HuH-7 (cell line): ENCODE measurements at places on chromosomes 13 and 19.

DNA sequence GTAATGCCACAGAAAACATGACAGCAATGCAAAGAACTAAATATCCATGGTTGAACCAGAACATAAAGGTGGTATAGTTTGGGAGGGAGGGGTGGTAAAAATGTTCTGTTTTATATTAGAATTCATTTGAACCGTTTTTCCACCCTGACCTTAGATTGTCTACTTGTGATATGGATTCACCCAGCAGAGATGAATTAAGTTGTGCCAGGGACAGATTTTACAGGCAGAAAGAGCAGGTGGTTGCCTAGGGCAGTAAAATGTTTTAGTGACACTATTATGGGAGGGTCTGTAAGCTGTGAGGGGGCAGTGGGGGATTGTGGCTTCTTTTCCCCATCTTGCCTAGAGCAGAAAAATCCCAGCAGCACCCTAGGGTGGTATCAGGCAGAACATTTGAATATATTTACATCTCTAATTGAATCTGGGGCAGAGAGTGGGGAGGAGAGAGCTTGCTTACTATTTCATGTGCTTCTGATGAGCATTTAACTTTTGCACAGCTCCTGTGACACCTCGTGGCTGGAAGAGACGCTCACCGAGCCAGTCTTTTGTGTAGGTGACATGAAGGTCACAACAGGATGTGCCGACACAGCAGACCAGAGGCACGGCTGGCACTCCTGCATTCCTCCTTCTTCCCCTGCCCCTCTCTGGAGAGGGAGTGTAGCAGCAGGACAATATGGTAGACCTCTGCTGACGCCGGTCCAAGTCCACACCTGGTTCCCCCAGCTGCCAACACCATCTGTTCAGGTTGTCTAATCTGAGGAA lies 452.3 kb downstream of the IRS2 start:
- DNase-seq = no peak

DNA sequence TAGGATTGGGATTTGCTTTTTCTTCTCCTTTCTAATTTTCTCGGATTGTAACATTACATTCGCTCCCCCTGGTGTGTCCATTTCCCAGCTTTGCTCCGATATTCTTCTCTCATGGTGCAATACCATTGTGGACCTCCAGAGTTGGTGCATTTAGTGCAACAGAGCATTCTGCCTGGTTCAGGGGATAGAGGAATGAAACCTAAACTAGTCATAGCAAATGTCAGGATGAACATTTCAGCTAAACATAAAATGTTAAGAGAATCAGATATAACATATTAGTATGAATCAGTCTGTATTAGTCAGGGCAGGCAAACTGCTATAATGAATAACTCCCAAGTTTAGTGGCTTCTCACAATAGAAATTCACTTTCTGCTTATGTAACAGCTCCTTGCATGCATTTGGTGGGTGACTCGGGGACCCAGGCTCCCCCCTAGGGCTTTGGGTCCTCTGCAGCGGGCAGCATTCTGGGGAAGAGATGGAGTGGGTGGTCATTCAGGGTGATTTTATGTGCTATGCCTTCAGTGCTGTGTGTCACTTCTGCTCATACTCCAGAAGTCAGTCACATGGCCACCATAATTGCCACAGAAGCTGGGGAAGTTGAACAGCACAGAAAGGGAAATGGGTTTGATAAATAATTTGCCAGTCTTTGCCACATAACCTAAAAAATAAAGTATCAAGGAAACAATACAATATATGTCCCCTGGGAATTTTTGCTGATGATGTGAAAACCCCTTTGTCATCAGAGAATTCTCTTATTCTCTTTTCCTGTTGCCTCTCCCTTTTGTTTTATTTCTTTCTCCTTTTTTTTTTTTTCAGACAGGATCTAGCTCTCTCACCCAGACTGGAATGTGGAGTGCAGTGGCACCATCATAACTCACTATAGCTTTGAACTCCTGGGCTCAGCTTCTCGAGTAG lies 111.0 kb downstream of the HSPH1 start:
- peak; percentile 37 for DNase-seq

DNA sequence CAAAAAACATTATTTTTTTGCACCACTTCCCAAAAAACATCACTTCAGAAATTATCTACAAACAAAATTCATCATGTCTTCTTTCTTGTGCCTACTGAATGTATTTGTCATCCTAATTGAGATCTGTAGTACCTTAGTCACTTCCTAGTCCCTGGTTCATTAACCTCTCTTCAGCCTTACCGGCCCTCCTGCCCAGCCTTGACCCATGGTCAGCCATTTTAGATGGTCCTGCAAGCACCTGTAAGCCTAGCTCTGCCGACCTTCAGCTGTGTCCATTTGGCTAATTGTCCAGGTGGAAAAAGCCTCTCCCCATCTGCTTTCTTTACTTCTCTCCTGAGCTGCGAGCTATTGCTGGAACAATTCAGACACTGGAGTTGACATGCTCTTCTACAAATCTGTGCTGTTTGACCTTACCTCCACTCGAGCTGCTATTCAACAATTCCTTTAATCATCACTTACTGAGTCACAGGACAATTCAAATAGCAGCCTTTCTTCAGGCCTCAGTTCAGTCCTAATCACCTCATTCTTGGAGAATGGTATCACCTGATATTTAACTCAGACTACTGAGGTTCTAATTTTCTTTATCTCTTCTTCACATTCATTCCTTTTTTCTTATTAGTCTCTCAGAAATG lies 882.5 kb downstream of the PCDH9 start:
- DNase-seq = no peak

GRCh38 chr13:69601661-69602060 lies 506.0 kb upstream of the ATXN8OS start:
- no peak for DNase-seq

- DNase-seq = no peak
These were observed 16.3 kb downstream of the LCP1 start for GRCh38 chr13:46165485-46166223.

DNA sequence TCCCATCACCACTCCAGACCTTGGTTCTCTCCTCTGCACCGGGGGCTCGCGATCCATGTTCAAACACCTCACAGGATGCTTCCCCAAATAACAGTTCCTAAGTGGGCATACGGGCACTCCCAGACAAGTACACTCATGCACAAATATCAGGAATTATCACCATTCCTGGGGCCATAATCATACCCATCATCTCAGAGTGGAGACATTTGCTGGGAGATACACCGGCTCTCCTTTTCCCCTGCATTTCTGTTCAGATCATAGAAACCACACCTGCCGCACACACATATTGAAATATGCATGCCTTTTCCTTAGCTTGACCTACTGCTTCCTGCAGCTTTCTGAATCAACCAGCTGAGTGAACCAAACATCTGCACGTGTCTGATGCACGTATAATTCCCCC lies 33.9 kb upstream of the MBNL2 start:
- DNase-seq = no peak

GRCh38 chr13:40789275-40790153 lies at the start of gene SLC25A15:
SLC25A15 (plus strand) TSS chr13:40789611; CDS start chr13:40793227, 3,616 bp downstream.
- peak; percentile 75 for DNase-seq

GRCh38 chr19:46753420-46754155 lies 7.3 kb upstream of the STRN4 start:
- DNase-seq = peak; percentile 74

DNA sequence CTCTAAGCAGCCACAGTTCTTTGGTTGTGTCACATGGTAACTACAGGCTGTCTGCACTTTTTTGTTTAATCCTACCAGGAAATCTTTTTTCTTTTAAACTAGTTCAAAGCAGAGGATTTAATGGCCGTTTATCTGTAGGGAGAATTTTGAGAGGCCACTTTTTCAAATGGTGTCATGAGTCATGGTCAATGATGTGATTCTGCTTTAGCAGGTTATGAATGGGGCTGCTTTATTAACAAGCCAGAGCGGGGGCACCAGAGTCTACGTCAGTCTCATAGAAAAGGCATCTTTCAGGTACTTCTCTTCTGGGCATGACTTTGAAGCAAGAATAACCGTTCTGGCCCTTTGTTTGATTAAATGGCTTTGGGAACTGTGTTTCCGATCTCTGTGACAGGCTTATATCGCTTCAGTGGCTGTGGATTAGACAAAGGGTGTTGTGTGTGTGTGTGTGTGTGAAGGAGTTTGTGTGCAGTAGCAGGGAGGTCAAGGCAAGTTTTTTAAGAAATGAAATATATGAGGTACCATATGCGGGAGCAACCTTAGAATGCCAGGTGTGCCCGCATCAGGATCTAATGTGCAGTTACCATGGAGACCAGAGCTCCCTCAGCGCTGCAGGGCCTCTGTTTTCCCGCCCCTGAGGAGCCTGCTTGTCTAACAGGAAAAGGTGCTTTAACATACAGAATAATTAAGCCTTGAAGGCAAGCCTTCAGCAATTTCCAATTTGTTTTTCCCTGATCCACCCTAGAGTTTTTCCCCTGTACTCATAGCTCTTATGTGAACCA lies 120.5 kb downstream of the KATNAL1 start:
- no peak for DNase-seq

GRCh38 chr19:51927859-51928258 lies 587 bp downstream of the ZNF613 start:
- DNase-seq = no peak

- no peak for DNase-seq
These were observed 213.7 kb downstream of the SLITRK5 start for GRCh38 chr13:87884884-87885283.

DNA sequence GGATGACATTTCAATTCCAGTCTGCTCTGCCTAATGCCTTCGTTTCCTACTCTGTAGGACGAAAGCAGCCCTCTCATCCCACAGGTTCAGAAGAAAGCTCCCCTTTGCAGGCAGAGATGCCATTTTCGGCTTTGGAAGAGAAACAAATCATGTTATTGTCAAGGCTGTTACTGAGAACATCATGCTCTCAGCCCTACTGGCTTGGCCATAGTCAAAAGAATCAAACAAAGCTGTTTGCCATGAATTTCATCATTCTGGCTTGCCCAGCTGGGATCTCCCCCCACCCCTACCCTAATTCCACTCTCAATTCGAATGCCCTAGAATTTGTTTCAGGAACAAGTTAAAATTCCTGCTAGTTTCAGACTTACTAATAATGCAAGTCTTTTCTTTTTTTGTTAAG lies 162.3 kb upstream of the SERP2 start:
- DNase-seq = no peak

DNA sequence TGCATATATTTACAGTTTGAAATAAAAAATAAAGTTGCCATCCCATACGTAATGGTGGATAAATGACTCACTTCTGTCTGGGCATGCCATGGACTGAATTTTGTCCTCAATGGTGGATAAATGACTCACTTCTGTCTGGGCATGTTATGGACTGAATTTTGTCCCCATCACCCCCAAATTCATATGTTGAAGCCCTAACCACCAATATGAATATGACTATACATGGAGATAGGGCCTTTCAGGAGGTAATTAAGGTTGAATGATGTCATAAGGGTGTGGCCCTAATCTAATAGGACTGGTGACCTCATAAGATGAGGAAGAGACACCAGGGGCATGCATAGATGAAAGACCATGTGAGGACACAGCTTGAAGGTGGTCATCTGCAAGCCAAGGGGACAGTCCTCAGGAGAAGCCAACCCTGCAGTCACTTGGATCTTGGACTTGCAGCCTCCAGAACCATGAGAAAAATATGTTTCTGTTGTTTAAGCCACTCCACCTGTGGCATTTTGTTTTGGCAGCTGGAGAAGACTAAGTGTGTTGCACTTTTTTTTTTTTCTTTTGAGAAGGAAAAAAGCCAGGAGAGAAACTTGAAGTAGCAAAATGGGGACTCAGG lies 41.8 kb downstream of the RFC3 start:
- DNase-seq = no peak
